ENCODE measurements at places on chromosomes 5 and 9.

DNA sequence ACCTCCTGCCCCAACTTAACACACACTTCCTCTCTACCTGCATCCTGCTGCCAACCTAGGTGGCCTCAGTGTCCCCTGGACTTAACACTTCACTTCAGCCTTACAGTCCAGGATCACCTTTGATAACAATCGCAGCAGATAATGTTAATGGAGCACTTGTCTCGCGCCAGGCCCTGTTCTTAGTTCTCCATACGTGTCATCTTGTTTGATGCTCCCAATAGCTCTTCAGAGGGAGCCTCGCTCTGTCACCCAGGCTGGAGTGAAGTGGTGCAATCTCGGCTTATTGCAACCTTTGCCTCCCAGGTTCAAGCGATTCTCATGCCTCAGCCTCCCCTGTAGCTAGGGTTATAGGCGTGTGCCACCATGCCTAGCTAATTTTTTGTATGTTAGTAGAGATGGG is 62.7 kb upstream of the SHB start:
- no peak for DNase-seq

- DNase-seq = no peak
These were observed 443.9 kb downstream of the TLE1 start for GRCh38 chr9:81245254-81245956.

- DNase-seq = no peak
These were observed 15.3 kb downstream of the MTMR12 start for GRCh38 chr5:32297181-32298058.

GRCh38 chr5:42655982-42656650 is 100.5 kb upstream of the CCDC152 start:
- no peak for DNase-seq

DNA sequence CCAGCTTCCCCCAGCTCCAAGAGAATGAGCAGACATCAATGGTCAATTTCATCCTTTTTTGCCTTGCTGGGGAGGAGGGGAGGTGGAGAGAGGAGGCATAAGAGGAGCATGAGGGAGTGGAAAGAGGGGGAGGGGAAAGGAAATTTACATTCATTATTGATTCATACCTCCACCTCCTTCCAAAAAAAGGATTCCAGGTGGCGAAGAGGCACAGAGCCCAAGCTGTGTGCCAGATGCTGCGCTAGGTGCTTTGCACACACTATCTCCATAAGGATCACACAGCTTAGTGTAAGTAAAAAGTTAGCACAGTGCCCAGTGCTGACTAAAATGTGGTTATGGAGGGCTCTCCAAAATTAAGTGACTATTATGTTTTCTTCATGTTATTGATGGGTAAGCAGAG is 11.0 kb downstream of the ASTN2 start:
- DNase-seq = no peak

DNA sequence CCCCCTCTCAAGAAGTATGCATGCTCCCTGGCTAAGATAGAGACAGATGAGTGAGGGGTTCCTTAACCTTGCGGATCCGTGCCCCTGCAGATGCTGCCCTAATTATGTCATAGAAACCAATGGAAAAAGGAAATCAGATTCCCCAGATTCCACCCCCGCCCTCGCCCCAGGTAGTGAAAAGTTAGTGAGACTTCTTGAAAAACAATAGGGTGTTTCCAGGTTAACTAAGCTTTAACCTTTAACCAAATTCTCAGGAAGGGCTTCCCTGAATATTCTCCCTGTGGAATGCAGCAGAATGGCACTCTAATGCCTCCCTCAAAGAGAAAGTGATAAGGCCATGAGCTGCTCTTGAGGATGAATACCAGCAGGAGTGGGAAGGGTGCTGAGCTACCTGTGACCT is 116.0 kb upstream of the RANBP3L start:
- no peak for DNase-seq

DNA sequence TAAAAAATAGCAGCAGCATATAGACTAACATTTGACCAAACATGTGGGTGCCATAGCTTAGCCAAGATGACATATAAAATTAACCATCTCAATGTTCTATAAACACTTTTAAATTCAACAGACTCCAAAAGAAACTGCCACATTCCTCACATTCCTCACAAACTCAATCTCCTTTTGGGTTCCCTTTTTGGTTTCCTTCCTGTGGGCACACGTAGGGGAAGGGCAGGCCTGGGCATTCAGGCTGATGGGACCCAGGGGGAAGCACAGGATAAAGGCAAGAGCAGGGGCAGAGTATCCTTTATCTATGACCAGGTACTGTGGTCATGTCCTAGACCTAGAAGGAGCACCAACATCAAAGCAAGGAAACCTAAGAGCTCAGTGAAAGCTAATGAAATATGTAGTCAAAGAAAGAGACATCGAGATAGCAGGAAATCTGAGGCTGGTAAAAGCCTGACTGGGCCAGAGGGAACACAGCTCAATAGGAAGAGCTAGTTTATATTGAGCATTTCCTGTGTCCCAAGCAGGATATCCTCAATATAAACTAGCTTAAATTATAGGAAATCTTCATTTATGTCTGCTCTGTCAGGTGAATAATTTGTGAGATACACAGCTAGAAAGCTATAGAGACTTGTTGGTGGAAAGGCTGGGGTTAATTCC is 13.6 kb upstream of the ERAP1 start:
- no peak for DNase-seq

- DNase-seq = no peak
These were observed 153.2 kb downstream of the NTRK2 start for GRCh38 chr9:84822589-84823233.

DNA sequence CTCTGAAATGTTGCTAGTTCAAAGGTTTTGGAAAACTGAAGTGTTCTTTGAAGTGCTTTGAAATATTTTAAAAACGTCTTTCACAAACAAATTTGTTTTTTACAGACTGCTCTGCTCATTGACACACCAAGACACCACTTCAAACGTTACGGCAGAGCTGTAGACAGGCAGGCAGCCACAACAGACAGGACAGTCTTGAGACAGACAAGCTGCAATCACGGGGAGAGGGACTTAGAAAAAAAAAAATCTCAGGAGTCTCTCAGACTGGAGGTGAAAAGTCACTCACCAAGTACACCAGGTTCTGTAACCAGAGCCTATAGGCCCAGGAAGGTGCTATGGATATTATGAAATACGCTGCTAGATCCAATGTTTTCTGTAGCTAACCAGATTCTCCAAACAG is 135.4 kb downstream of the ISL1 start:
- no peak for DNase-seq

- no peak for DNase-seq
These were observed 77.0 kb downstream of the IQGAP2 start for GRCh38 chr5:76479973-76480667.

DNA sequence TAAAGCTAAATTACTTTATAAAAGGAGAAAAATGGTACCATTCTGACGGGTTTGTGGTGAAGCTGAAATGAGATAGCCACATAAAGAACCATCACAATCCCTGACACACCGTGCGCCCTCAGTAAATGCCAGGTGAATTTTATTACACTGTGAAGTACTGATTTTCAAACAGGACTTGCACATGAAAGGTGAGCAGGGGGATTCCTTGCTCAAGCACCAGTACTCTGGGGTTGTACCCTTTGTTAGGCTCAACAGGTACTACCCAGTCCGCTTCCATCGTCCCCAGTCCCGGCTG is 419 bp upstream of the RABGAP1 start:
- DNase-seq = no peak

GRCh38 chr5:180631549-180632383 is 17.6 kb downstream of the FLT4 start:
- DNase-seq = no peak

DNA sequence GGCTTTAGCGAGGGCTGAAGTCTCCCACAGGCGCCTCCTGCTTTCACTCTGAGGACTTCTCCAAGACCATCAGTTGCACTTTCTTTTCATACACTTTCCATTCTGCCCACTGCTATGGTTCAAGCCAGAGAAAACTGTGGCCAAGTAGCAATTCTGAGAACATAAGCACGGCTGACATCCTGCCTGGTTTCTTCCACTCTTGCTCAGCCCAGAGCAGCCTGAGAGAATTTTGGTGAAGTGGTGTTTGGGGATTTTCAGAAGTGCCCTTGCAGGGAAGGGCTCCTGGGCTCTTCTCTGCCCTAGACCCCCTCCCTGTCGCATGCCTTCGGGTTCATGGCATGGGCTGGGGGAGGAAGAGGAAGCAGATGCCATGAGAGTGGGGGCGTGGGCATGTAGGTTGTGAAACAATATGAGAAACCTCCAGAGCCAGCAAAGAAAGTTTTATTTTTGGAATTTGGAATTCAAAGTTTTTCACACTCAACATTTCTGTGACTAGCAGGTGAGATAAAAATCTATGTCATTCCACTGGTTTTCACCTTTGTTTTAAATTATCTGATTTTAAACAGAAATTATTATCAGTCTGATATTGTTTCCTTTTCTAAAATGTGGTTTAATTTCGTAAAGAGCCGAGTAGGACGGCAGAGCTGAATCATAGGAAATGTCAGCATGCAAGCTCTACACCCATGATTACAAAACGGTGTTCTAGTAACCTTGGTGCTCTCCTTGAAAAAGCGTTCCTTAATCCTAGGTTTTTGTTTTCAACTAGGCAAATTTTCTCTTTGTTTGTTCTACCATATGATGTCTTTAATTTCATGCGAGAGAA is 27.8 kb upstream of the TNFSF8 start:
- no peak for DNase-seq

GRCh38 chr9:38670542-38671371 is 49.2 kb downstream of the FAM240B start:
- no peak for DNase-seq

- DNase-seq = no peak
These were observed 50.0 kb upstream of the SH3GL2 start for GRCh38 chr9:17528859-17529258.

All from mesothelial cell of epicardium (in vitro differentiated cells).